CD4-positive, alpha-beta T cell (primary cell): ENCODE measurements at places on chromosomes 3 and 15. TPM values are rescaled to one million over a fixed set of nuclear protein-coding genes. Genes with fewer than 3 reads are reported as not detected.

The ATP13A4 gene
- total RNA-seq, result 1.6 TPM

- no peak overlapping the region for H3K27ac ChIP-seq
- H3K4me1 ChIP-seq, result peaks cover 31% of the 10 kb centered on the region
- peaks cover 5% of the 10 kb centered on the region for H3K36me3 ChIP-seq
Measured at GRCh38 chr15:28902856-28903255, 17.1 kb downstream of the APBA2 start.

DNA sequence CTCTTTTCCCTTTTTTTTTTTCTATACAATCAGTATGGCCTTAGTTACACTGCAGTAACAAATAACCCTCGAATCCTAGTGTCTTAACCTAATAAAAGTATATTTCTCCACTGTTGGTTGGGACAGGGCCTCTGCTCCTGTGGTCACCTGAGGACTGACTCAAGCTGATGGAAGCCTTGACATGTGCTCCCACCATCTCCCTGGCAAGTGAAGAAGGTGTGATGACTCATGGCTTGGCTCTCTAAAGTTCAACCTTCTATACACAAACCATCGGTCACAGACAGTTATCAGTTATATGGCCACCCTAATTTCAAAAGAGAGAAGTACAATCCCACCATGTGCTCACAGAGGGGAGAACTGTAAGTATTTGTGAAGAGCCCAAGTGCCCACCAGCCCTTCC is 65.8 kb upstream of the CACNA2D3 start:
- H3K27ac ChIP-seq, result no peak overlapping the region
- no peak for DNase-seq
- no peaks in the 10 kb centered on the region for H3K36me3 ChIP-seq
- H3K27me3 ChIP-seq, result peaks cover 3% of the 10 kb centered on the region

- no peak overlapping the region for H3K27ac ChIP-seq
- DNase-seq, result no peak
- peaks cover 37% of the 10 kb centered on the region for H3K36me3 ChIP-seq
- no peaks in the 10 kb centered on the region for H3K4me1 ChIP-seq
- no peak overlapping the region for H3K4me3 ChIP-seq
- no peaks in the 10 kb centered on the region for H3K27me3 ChIP-seq
Measured at GRCh38 chr15:25717457-25718168, 145.5 kb downstream of the ATP10A start.

The CELF6 gene
- total RNA-seq, result 2.4 TPM

- H3K4me1 ChIP-seq, result peaks cover 19% of the 10 kb centered on the region
- no peak overlapping the region for H3K4me3 ChIP-seq
- no peaks in the 10 kb centered on the region for H3K36me3 ChIP-seq
- no peak overlapping the region for H3K27ac ChIP-seq
- no peaks in the 10 kb centered on the region for H3K27me3 ChIP-seq
Measured at GRCh38 chr3:136694321-136694720, 57.9 kb downstream of the STAG1 start.

The MORC1 gene
- total RNA-seq, result not detected

DNA sequence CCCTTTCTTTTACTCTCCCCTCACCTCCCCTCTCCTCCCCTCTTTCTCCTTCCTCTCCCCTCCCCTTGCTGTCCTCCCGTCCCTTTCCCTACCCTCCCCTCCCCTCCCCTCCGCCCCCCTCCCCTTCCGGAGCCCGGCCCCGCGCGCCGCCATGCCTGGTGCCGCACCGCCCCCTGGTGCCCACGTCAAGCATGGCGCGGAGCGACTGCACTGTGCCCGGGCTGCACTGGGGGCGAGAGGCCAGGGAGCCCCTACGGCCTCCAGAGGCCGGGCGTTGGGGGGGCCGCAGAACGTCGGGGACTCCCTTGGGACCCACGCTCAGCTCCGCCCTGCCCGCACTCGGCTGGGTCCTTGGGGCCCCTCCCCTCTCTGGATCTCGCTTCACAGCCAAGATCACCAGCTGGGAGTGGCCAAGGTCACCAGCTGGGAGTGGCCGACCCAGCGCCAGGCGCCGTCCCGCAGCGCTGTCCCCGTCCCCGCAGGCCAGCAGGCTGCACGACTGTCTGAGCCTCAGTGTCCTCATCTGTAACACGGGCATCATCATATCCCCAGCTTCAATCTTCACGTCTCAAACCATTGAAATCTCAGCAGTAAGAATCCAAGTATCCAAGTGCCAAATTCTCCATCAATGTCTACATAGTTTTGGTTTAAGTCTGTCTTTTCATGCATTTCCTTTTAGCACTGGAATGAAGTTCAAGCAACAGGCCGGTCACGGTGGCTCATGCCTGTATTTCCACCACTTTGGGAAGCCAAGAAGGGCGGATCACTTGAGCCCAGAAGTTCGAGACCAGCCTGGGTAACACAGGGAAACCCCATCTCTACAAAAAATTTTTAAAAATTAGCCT is 42.5 kb downstream of the TPRA1 start:
- peak overlapping the region; percentile 60 for H3K4me3 ChIP-seq
- DNase-seq, result peak; percentile 73
- no peaks in the 10 kb centered on the region for H3K36me3 ChIP-seq
- no peaks in the 10 kb centered on the region for H3K27me3 ChIP-seq

GRCh38 chr3:58965865-58966264 is 84.0 kb downstream of the CFAP20DC start:
- no peak overlapping the region for H3K4me3 ChIP-seq
- H3K36me3 ChIP-seq, result no peaks in the 10 kb centered on the region
